ENCODE measurements at places on chromosomes 4 and X.

DNA sequence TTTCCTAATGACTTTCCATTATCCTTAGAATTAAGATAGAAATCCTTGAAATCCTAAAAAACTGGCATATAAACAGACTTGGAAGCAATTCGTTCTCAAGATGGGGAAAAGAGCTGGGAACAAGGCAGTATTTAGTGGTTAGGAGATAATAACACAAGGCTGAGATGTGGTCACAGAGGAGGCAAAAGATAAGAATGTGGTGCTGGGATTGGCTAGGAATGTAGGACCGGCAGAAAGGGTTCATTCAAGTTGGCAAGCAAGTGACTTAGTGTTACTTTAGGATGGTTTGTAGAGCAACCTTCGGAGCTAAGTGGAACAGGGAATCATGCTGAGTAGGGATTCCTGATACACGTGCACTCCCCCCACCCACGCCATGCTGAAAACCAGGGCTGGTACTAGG lies 121.9 kb upstream of the RPS6KA3 start:
- DNase-seq, result no peak

- no peak for DNase-seq
Measured at GRCh38 chr4:186012071-186012470, 56.9 kb upstream of the TLR3 start.

GRCh38 chrX:34300871-34301270 lies 168.8 kb upstream of the FAM47A start:
- DNase-seq, result no peak

GRCh38 chrX:34656842-34657725 lies at the start of gene TMEM47:
TMEM47 (minus strand) TSS chrX:34657285; CDS start chrX:34657029, 256 bp downstream.
- no peak for DNase-seq

- DNase-seq, result no peak
Measured at GRCh38 chr4:71094201-71094600, 100.8 kb downstream of the DCK start.

DNA sequence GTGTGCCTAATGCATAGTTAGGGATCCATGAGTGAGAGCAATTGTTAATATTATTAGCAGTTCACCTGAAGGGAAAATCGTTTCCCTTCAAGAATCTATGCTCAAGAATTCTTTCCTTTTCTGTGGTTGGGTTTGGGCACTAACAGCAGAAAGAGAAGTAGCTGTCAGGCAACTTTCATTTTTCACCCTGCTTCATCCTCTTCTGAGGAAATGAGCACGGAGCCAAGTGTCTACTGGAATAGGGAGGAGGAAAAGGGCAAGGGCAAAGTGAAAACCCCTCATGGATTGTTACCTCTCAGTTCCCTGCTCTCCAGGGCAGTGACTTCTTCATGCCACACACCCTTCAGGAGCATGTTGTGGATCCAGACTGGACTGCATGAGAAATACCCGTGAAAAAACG lies 2.6 kb upstream of the HPGDS start:
- DNase-seq, result no peak

All from activated T-helper 1 cell treated with anti-CD3 and anti-CD28 coated beads, Interleukin-2, amount 50 U/mL, for 16 hours (primary cell).